ENCODE measurements at places on chromosomes 2 and 18.

DNA sequence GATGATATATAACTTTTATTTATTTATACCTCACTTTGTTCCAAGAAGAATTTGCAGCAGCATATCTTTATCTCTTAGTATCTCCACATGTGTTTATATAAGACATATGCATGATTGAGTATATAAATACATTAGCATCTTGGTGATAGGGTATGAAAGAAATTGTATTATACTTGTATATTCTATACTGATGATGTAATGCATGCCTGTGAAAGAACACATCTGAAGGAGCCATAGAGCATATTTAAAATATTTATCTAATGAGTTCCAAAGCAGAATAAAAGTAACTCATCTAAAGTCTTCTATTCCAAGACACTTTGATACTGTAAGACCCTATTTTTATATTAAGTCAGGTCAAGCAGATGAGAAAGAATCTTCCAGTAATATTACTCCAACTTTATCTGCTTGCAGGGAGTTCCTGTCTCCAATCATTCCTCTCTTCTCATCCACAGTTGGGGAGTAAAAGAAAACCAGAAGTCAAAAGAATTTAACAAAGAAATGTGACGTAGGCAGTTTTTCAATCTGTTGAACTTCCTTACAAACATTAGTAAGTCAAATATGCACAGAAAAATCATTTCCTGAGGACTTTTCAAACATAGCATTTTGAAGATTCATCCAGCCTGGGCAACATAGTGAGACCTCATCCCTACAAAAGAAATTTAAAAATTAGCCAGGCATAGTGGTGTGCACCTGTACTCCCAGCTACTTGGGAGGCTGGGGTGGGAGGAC is 76.7 kb downstream of the DTNB start:
- DNase-seq: no peak

DNA sequence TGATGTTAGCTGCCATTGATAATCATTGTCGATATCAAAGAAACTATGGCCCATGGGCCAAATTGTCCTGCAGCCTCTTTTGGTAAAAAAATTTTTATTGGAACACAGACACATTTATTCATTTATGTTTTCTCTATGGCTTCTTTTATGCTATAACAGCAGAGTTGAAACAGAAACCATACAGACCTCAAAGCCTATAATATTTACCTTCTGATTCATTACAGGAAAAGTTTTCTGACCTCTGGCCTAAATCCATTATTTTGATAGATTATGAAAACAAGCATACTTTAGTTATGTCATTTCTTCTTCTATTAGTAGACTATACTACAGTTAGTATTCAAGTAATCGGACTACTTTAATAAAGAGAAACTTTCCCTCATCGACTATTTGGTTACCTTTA is 349.7 kb upstream of the GALNT5 start:
- no peak for DNase-seq

DNA sequence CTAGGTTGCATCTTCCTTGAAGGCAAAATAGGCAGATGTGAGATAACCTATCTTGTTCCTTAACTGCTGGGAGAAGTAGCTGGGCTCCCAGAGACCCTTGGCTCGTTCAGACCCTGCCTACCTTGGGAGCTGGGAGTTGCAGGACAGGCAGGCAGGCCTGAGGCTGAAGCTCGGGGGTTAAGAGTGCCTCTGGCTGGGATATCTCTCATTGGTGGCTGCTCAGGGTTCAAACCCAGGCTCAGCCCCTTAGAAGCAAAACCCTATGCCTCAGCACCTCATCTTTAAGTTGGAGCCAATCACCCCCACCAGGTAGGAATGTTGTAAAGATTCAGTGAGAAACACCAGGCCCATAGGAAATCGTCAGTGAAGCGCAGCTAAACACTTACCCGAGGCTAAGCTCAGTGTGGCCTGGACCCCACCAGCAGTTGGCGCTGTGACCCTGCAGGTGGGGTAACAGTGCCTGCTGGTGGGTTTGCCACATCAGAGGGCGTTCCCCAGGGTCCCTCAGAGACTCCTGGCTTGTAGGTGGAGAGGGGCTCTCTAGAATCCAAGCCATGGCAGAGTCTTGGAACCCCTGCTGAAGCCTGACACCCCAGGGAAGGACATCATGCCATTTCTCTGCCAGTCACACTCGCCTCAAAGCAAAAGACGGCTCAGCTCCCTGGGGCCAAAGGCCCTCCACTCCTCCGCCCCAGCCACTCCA is 54.6 kb upstream of the GPR17 start:
- peak; percentile 61 for DNase-seq

GRCh38 chr2:145752091-145752806 is 1232.3 kb upstream of the ZEB2 start:
- DNase-seq: no peak

GRCh38 chr18:72652990-72653593 is 109.0 kb upstream of the CBLN2 start:
- DNase-seq: no peak

DNA sequence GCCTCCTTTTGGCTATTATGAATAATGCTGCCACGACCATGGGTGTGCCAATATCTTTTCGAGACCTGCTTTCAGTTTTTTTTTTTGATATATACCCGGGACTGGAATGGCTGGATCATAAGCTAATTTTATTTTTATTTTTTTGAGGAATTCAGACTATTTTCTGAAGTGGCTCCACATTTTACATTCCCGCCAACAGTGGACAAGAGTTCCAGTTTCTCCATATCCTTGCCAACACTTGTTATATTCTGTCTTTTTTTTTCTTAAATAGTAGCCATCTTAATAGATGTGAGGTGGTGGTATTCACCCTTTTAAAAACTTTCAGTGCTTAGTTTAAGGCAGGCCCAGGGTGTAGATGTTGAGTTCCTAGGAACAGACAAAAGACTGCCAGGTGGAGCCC is 11.8 kb downstream of the LPIN1 start:
- no peak for DNase-seq

- no peak for DNase-seq
Measured at GRCh38 chr2:7906431-7906830, 775.4 kb upstream of the ID2 start.

GRCh38 chr2:56534321-56534720 is 350.5 kb downstream of the CCDC85A start:
- DNase-seq: no peak

DNA sequence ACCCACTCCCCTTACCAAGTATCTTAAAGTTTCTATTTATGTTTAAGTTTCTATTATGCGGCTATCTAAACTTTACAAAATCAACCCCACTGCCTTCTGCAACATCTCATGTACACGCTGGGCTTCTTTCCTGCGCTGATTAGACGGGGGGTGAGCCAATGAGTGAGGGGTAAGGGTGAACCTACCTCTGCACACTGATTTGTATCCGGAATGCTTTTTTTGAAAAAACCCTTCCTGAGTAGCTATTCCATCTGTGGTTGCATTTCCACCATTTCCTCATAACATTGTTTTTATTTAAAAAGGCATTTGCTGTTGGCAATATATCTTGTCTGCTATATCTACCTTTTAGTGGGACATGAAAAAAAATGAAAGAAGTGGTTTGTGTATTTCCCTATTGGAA is 6.3 kb downstream of the ALPG start:
- DNase-seq: peak; percentile 8

Measured in suprapubic skin (tissue), 4 donors.